ENCODE measurements at places on chromosomes 6 and 20. TPM values are rescaled to one million over a fixed set of nuclear protein-coding genes. Genes with fewer than 3 reads are reported as not detected.
A peak's percentile ranks its signal among the peaks of the same experiment; 100 is the strongest.

- no peak for DNase-seq
Observed at GRCh38 chr6:129943637-129944271, 74.6 kb upstream of the L3MBTL3 start.

VSTM2L gene
- 1.0 TPM for total RNA-seq

FAM83B gene
- 0.40 TPM for total RNA-seq

DNA sequence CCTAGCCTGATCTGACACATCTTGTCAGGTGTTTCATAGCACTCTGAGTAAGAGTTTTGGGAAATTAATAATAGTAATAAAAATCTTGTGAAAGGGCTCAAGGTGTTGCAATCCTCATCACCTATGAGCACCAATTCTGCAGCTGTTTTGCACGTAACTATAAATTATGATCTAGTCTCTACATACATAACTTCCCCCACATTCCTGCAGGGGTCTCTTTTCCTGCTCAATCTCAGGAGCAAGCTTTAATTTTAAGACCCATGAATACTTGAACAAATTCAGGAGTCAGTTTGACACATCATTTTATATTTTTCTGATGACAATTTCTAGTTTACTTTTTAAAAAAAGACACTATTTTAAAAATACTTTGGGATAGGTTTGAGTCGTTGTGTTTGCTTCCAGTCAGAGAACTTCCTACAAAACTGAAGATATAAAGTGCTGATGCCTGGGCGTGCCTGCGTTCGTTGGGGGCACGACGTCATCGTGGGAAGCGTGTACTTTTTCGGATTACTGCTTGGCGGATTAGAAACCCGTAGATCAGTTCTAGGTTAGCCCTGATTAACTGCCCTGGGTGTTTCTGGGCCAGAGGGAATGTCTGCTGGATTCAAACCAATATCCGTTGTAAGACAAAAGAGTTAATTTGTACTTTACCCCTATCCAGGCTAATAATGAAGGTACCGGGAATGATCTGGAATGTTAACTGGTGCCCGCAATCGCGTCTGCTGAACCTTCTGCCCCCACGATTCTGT is 1.0 kb upstream of the E2F3 start:
- DNase-seq: peak; percentile 33

SLC22A16 gene
- total RNA-seq: 1.7 TPM

- DNase-seq: no peak
Observed at GRCh38 chr20:4411744-4412143, 310.0 kb upstream of the PRND start.

GSTA2 gene
- 2.1 TPM for total RNA-seq

GPX5 gene
- total RNA-seq: not detected

DNA sequence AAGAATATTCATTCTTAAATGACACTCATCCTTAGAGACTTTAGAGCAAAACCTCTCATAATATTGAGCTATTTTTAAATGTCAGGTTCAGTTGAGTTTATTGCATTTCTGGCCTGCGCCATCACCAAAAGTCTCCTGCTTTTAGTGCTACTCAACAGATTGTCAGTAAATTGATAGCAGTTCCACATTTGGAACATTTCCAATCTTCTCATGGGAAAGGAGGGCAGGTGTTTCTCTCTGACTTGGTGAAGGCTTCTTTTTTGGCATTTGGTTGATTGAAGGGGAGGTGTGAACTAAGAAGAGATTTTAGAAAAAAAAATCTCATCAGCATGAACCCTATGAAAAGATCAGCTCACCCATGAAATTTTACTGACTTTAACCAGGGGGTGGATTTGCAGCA is 125.9 kb upstream of the INSM1 start:
- DNase-seq: no peak

SIRPB1 gene
- 16.2 TPM for total RNA-seq

All from upper lobe of left lung (tissue), 6 donors.